ENCODE measurements at places on chromosomes 2 and 18.

- DNase-seq, result peak; percentile 9
Observed at GRCh38 chr2:136327162-136327852, 209.4 kb upstream of the CXCR4 start.

- DNase-seq, result no peak
Observed at GRCh38 chr2:203600286-203600685, 65.2 kb upstream of the RAPH1 start.

GRCh38 chr18:48863432-48864065 lies 87.2 kb downstream of the SMAD7 start:
- DNase-seq, result no peak

DNA sequence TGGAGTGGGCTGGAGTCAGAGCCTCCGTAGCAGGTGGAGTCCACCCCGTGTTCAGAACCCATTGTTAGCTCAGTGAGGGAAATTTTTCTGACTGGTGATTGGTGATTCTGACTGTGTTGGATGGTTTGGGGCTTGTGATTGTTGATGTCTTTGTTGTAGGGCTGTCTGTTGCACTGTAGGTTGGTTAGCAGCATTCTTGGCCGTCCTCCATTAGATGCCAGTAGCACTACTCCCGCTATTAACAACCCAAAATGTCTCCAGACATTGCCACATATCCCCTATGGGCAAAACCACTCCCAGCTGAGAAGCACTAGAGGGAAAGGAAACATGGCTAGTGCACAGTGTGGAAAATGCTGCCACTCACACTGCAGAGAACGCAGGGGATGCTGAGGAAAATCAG lies 51.7 kb downstream of the ARMC9 start:
- no peak for DNase-seq

DNA sequence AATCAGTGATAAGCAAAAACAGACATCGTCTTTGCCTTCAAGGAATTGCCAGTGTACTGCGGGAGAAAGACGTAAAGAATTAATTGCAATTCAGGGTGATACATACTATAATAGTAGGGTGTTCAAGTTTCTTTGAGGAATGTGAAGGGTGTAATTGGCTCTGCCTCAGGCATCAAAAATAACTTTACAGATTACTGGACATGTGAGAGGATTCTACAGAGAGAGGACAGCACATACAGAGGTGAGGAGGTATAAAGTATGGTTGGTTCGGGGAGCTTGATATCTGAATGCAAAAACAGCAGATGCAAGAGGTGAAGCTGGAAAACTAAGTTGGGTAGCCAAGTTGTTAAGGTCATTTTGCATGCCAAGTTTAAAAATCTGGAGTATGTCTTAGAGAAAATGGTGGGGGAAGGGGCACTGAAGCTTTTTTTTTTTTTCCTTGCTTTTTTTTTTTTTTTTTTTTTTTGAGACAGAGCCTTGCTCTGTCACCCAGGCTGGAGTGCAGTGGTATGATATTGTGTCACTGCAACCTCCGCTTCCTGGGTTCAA lies 227.5 kb upstream of the FOSL2 start:
- DNase-seq, result no peak

DNA sequence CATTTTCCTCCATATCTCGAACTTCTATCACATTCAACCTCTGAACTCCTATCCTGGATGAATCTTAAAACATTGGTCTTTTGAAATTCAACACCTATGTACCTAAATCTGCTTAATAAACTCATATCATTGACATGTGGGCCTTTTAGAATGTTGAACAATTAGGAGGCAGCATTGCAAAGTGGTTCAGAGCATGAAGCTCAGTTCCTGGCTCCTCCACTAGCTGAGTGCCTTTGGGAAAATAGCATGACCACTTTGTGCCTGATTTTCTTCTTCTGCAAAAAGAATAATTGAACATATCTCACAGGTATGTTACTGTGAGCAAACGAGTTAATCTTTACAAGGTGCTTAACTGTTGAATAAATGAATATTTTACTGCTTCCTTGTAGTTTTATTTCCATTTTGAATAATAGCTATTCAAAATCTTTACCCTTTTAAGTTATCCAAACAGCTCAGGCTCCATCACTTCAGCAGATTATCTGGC lies 14.3 kb upstream of the ITPRID2 start:
- DNase-seq, result no peak

DNA sequence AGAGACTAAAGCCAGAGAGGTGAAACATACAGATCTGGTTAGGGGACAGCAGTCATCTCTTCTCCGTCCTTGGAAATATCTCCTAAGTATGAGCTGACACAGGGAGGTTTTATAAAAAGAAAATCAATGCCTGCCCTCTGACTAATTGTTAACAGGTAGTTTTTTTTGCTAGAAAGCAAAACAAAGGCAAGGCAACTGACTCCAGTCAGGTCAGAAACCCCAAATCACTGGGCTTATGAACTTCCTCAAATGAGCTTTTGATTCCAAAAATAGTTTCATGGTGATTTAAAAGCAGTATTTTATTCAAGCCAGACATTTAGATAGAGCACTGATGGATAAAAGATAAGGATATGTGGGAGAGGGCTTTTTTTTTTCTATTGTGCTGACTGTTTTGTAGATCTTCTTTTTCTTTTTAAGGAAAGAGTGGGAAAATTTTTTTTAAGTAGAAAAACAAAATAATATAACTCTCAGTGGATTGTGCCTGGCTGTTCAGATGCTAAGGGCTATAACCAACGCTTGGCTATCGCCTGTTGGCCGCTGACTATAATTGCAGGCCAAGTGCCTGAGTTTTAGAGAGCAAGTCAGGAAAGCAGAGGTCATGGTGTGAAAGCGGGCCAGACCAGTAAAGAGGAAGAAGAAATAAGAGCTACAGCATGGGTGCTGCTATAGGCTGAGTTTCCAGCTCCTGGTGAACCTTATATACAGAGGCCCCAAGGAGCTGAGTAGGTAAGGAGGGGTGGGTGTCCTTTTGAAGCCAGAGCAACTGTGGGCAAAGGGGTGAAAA lies 44.9 kb downstream of the MRPL35 start:
- no peak for DNase-seq

- peak; percentile 66 for DNase-seq
Observed at GRCh38 chr18:63319383-63320122, at the start of gene BCL2. TSS of gene BCL2 (minus strand) at chr18:63319769.

DNA sequence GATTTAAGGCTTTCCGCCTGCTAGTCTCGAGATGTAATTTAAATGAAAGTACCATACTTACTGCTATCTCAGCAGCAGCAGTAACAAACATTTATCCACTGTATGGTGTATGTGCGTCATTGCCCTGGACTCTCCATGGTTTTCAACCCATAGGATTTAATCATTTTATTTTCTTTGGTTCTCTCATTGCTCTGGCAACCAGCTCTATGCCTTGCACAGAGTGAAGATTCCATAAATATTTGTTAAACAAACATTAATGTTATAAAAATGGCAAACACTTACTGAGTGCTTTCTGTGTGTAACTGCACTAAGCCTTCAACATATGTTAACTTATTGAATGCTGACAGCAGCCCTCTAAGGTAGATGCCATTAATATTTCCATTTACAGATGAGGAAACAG lies 1.3 kb upstream of the LMAN1 start:
- DNase-seq, result no peak

DNA sequence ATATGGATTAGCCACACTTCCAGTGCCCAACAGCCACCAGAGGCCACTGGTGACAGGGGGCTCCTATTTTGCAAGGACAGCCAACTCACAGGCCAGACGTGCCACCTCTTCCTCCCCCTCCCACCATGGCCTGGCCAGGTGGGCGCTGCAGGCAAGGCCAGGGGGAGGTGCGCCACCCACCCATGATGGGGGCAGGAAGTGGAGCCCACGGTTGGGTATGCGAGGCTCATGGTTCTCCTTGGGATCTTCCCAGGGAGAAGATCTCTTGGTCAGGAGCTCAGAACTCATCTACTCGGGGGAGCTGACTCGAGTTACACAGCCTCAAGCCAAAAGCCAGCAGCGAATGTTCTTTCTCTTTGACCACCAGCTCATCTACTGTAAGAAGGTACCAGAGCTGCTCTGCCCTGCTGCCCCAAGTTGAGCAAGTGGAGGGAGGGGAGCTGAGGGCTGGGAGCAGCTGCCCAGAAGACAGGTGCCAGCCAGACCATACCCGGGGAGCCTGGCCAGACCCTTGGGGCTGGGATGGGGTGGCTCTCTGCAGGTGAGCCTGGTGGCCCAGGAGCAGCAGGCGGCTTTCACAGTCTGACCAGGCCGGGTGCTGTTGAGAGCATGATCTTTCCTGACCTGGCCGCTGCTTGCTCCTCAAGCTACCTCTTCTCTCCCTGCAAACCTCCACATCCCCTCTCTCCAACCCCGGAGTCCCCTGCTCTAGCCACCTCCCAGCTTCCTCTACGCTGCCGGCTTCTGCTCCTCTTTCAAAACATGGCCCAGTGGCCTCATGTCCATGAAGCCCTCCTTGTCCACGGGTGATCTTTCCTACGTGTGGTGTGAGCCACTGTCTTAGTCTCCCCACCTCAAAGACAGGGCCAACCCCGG lies 49.8 kb downstream of the FAM168B start:
- no peak for DNase-seq

GRCh38 chr18:57230861-57231585 lies 84.1 kb downstream of the BOD1L2 start:
- peak; percentile 34 for DNase-seq

- DNase-seq, result no peak
Observed at GRCh38 chr2:57726294-57726693, 320.3 kb upstream of the VRK2 start.

DNA sequence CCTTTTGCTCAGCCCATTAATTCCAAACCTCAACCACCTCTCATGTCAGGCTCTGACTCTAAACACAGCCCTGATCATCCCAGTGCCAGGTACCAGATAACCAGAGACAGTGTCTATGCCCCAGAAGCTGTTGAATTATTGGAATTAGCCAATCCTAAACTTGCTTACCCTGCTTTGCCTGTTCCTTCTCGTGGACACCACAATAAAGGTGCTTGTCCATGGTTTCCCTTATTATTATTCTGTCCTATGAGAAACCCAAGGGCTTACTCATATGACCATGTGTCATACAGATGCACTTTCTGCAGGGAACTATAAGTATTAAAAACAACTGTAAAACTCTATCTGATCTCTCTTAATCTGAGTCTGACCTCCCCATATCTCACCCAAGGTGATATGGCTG lies 2193.8 kb upstream of the PIK3C3 start:
- DNase-seq, result no peak

DNA sequence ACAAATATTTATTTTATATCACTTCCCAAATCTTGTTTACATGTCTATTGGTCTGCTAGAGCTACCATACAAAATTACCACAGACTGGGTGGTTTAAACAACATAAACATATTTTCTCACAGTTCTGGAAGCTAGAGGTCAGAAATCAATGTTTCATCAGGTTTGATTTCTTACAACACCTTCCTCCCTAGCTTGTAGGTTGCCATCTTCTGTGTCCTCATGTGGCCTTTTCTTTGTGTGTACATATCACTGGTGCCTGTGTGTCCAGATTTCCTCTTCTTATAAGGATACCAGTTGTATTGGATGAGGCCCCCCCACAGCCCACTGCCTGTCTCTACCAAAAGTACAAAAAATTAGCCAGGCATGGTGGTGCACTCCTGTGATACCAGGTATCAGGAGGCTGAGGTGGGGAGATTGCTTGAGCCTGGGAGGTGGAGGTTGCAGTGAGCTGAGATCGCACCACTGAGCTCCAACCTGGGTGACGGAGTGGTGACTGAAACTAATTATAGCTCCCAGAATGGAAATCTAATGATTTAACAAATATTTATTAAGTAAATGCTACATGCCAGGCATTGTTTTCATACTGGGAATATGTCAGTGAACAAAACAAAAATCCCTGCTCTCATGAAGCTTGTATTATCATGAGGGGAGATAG lies 13.6 kb downstream of the EML4 start:
- peak; percentile 66 for DNase-seq

GRCh38 chr2:182393270-182393760 lies 33.5 kb downstream of the PDE1A start:
- no peak for DNase-seq

- DNase-seq, result no peak
Observed at GRCh38 chr2:54341656-54342055, 85.6 kb upstream of the TSPYL6 start.

GRCh38 chr2:29012211-29012681 lies 31.1 kb downstream of the TOGARAM2 start:
- no peak for DNase-seq

DNA sequence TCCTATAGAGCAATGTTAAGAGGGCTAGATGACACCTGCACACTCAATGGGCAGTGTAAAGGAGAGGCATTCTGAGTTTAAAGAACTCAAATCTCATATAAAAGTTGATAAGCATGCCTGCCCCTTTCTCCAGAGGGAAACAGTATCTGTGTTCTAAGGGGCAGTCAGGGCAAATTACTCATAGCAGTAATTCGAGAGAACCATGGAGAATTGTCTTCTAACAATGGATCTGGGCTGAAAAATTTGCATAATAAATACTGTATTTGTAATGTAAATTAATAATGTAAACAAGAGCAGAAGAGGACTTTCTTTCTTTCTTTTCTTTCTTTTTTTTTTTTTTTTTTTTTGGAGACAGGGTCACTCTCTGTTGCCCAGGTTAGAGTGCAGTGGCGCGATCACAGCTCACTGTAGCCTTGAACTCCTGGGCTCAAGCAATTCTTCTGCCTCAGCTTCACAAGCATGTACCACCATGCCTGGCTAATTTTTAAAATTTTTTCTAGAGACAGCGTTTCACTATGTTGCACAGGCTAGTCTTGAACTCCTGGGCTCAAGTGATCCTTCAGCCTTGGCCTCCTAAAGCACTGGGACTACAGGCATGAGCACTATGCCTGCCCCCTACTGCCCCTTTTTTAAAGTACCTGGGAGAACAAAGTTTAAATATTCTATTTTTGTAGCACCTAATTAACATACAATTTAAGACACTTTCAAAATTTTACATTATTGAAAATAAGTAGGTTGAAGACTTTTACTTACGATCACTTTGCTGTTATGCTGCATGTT lies 70.6 kb downstream of the OTX1 start:
- no peak for DNase-seq

DNA sequence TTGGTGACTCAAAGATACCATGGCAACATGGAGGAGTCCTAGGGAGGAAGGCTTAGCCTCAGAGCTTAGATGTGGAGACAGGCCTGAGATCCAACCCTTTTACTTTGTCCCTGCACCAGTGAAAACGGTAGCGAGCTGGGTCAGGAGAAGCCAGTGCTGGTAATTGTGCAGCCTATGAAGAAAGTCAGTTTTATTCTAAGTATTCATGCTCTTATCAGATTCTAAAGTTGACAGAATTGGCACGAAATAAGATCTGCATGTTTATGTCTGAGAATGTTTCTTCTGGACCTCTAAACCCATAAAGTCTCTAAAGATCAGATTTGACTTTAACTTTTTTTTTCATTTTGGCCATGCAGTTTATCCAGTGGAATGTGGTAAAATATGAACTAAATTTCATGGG lies 93.8 kb downstream of the SCG2 start:
- no peak for DNase-seq

- DNase-seq, result no peak
Observed at GRCh38 chr2:71822463-71822862, 325.2 kb downstream of the CYP26B1 start.

- no peak for DNase-seq
Observed at GRCh38 chr2:127778447-127778846, 32.5 kb downstream of the WDR33 start.

DNA sequence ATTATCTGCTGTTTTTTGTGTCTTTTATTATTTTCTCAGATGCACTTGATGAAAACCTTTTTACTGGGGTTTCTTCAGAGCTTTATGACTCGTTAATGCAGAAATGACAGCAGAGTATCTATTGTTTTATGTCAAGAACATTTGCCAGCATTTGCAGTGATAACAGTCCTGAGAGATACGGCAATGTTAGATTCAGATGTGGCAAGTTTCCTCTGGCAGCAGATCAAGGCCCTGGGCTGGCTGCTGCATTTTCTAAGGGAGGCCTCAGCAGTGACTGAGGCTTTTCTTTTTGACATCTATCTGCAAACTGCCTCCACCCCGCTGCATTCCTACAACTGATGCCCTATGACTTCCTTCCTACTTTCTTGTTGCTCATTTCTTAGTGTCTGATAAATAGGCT lies 40.2 kb downstream of the EFEMP1 start:
- no peak for DNase-seq

All from COR-L47 (cell line).